ENCODE measurements at places on chromosomes 5 and 9.

GRCh38 chr9:98318041-98318790 is 62.8 kb upstream of the TBC1D2 start:
- DNase-seq, result no peak

- peak; percentile 87 for DNase-seq
These were observed 13.9 kb downstream of the NINJ1 start for GRCh38 chr9:93119953-93120845.

- DNase-seq, result no peak
These were observed 136.3 kb upstream of the NR3C1 start for GRCh38 chr5:143539742-143540141.

DNA sequence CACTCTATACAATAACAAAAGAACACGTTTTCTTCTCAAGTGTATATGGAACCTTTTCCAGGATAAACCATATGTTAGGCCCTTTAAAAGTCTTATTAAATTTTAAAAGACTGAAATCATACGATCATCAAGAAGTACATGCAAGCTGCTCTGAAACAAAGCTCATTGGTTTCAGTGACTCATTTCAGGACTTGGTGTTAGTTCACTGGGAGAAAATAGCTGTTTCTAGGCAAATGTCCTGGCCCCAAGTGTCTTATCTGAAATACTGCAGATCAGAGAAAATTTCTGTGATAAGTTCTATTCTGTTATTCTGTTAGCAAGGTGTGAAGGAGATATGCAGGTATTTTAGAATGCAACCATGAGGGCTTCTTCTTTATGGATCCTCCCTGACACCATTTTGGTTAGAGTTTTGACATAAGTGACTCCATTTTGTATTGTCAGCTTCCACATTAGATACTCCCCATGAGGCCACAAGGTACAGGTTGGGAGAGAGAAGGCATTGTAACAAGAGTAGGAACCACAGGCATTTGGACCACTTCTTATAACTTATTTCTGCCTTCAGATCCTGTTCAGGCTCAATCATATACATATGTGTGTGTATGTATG is 7.5 kb upstream of the CCDC180 start:
- DNase-seq, result no peak

DNA sequence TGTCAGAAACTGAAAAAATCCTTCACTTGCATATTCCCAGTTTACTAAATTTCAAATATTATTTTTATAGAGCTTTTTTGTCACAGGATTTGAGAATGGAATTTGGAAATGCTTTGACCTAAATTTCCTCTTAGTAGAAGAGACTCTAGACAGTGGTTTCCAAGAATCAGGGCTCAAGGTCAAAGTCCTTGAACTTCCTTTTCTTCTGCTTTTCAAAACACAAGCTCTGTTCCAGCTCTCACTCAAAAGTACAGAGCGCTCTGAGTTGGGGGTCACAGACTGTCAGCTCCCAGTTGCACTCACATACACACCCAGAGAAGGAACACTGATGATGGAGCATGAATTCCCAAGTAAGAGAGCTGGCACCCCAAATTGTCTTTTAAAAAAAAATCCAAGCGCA is 394.2 kb downstream of the MLLT3 start:
- no peak for DNase-seq

GRCh38 chr5:114056185-114056538 is 305.7 kb upstream of the KCNN2 start:
- DNase-seq, result no peak

DNA sequence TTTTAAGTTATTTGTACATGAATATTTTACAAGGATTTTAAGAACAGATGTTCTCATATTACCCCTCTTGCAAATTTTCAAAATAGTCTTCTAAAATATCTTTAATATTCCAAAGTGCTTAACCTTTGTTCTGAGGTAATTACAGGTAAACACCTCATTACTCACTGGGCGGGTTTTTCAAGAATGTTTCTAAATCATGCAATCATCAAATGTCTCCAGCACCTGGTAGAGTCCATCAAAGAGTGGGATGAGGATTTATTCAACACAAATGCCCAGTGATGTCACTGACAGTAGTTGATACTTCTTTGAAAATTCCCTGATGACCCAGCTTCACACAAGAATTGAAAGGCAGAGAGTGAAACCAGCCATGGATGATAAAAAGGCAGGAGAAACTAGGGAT is 114.4 kb downstream of the SEC61B start:
- DNase-seq, result no peak

DNA sequence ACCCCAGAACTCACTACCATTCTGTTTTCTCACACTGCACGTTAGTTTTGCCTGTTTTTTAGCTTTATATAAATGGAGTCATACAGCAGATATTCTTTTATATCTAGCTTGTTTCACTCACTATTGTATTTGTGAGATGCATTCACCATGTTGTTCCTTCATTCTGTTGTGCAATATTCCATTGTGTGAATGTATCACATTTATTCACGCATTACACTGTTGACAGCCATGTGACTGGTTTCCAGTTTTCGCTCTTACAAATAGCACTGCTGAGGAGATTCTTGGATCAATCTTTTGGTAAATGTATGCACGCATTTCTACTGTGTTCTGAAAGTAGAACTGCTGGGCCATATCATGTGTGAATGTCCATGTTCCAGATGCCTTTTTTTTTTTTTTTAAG is 6.4 kb upstream of the SNX30 start:
- DNase-seq, result no peak
